ENCODE measurements at places on chromosomes 2 and 18.
A peak's percentile ranks its signal among the peaks of the same experiment; 100 is the strongest.

- DNase-seq: peak; percentile 34
These were observed 64.9 kb upstream of the ZCCHC2 start for GRCh38 chr18:62457877-62458276.

- DNase-seq: no peak
These were observed 22.5 kb downstream of the AQP12A start for GRCh38 chr2:240713928-240714746.

GRCh38 chr2:96913398-96914202 lies 43.7 kb upstream of the SEMA4C start:
- no peak for DNase-seq

GRCh38 chr2:75030218-75031009 lies 72.0 kb downstream of the POLE4 start:
- DNase-seq: no peak

GRCh38 chr2:59887366-59887765 lies 666.1 kb downstream of the BCL11A start:
- DNase-seq: no peak

GRCh38 chr2:215504547-215504946 lies 68.7 kb upstream of the FN1 start:
- no peak for DNase-seq

- no peak for DNase-seq
These were observed 91.9 kb upstream of the CAVIN2 start for GRCh38 chr2:191938779-191939178.

DNA sequence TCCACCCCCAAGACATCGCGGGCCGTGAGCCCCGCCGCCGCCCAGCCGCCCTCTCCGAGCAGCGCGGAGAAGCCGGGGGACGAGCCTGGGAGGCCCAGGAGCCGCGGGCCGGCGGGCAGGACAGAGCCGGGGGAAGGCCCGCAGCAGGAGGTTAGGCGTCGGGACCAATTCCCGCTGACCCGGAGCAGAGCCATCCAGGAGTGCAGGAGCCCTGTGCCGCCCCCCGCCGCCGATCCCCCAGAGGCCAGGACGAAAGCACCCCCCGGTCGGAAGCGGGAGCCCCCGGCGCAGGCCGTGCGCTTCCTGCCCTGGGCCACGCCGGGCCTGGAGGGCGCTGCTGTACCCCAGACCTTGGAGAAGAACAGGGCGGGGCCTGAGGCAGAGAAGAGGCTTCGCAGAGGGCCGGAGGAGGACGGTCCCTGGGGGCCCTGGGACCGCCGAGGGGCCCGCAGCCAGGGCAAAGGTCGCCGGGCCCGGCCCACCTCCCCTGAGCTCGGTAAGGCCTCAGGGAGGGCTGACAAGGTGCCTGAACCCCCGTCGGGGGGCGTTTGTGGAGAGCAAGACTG lies 14.2 kb downstream of the SPEG start:
- DNase-seq: no peak

GRCh38 chr18:2641638-2642037 lies 13.9 kb upstream of the SMCHD1 start:
- DNase-seq: no peak

- DNase-seq: no peak
These were observed 4.5 kb downstream of the GFPT1 start for GRCh38 chr2:69382547-69382946.

GRCh38 chr2:98514096-98514639 lies 69.5 kb downstream of the INPP4A start:
- DNase-seq: no peak

DNA sequence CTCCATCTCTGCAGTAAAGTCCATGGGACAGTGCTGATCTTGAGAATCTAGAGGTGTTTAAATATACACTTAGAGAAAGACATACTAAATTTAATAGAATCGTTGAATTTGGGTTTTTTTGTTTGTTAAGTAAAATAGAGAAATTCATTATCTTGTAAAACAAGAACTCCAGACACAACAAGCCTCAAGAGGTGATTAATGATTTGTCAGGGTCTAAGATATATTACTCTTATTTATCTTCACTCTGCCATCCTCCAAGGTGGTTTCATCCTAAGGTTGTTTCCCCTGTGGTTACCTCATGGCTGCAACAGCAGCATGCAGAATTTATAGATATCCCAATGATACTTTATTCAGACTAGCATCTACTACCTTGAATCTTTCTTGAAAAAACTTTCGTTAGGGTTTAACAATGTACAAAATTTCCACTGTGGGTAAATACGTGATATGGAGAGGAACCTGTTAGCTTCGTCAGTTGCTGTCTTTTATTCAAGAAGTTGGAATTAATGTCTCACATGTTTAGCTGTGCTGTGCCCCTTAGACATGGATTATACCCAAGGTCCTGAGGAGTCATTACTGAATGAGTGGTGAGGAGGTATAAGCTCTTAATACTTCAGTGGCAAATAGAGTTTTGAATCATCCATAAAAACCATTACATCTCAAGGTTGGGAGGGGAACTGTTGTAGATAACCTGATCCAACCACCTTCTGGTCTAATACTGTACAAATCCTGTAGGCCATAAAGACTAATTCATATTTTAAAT lies 128.0 kb downstream of the GPD2 start:
- DNase-seq: no peak

- no peak for DNase-seq
These were observed 10.2 kb downstream of the ADRA2B start for GRCh38 chr2:96105994-96106715.

- DNase-seq: no peak
These were observed 44.1 kb upstream of the CYRIA start for GRCh38 chr2:16709769-16710168.

- DNase-seq: no peak
These were observed 165.1 kb downstream of the DTNA start for GRCh38 chr18:34875150-34875549.

- DNase-seq: no peak
These were observed 3.3 kb downstream of the ARL5A start for GRCh38 chr2:151824886-151825285.

GRCh38 chr18:30927517-30928075 lies 114.9 kb downstream of the DSC3 start:
- no peak for DNase-seq

DNA sequence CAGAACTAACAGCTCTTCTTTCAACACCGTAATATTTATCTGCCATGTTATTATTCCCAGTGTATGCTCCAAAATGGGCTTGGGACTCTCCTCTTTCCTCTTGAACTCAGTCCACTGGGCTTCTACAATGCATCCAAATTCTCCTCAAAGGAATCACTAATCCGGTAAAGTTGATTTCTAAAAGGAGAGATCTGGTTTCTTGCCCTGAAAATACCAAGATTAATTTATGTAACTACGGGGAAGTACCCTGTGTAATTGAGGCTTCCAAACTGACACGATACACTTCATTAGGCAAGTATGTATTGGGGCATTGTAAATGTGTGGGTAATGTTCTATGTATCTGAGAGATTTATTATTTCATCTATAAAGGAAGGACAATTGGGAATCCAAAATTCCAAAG lies 5.7 kb downstream of the NCKAP5 start:
- DNase-seq: no peak

DNA sequence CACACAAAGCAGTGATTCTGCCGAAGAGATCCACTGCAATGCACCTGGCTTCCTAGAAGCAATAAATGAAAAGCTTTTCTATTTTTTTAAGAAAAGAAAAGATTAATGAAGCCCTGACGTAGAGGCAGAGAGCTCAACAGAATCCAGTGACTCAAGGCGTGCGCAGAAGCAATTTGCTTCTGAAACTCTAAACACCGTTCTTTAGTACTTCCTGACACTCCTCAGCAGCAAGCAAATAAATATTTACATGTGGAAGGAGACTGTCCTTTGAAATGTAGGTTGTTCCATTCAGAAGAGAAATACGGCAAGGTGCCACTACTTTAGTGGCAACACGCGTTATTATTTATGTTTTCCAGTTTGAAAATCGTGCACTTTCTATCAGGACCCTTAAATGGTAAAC lies 126.2 kb upstream of the ZNF516 start:
- DNase-seq: no peak

DNA sequence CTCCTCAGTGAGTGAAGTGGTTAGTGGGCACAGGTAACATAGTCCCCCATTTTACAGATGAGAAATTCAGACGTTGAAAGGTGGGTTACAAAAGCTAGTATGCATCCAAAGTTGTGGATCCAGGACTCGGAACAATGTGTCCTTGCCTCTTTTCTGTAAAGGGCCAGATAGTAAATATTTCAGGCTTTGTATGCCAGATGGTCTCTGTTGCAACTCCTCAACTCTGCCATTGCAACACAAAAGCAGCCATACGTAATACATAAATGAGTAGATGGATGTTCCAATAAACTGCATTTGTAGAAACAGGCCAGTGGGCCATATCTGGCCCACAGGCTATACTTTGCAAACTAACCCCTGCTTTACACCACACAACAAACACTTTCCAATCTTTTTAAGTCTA lies 166.6 kb upstream of the PKDCC start:
- DNase-seq: no peak

- DNase-seq: no peak
These were observed 19.2 kb upstream of the ASB1 start for GRCh38 chr2:238407566-238407965.

DNA sequence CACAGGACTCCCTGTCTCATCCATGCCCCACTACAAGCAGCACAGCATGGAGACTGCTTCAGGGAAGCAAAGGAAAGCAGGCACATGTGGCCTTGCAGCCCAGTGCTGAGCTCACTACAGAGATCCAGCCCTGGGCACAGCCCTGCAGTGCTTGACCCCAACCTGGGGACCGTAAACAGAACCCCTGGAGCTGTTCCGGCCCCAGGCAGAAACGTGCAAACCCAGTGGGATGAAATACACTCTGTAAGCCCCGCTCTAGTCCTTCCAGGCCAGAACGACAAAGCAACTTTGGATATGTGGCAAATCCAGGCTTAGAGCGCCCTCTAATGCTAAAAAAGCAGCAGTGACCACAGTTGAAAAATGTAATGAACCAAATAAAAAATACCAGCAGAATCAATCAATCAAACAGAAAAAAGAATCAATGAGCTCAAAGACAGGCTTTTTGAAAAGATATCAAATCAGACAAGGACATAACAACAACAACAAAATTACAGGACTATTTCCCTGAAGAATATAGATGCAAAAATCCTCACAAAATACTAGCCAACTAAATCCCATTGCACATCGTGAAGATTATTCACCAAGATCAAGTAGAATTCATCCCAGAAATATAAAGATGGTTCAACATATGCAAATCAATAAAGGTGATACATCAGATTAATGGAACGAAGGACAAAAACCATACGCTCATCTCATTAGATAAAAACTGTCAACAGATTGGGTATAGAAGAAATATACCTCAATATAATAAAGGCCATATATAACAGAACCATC lies 45.6 kb downstream of the ZNF519 start:
- peak; percentile 50 for DNase-seq

- no peak for DNase-seq
These were observed 488.6 kb upstream of the SMIM21 start for GRCh38 chr18:75915941-75916623.

DNA sequence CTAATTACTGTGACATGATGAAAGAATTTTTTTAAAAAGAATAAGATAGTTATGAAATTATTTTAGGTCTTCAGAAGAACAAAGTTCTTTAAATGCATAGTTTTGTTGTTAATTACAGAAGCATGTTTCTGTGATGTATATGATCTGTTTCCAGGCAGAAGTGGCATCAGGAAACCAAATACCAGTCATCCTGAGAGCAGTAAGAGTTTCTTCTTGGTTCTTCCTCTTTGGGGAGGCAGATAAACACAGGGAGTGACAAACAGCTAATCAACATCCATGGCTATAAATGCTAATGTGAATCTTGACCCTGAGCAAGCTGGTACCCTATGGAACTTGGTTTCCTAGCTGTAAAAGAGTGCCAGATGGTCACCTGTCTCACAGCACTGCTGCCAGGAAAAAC lies 29.2 kb downstream of the WIPF1 start:
- no peak for DNase-seq

DNA sequence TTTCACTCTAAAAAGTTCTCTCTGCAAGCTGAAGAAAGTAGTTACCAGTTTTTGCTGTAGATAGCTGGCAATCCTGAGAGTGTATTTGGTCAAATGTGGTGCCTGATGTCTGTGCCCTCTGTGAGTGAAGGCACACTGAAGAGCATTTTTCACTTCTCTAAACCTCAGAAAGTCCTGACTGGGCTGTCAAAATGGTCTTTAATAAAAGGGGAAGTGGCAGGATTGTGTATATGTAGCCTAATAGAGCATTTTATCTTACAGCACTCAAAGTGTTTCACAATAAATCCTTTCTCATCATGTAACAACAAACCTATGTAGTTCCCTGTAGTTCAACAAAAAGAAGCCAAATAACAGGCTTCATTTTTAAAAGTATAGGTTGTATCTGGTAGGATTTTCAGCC lies 1552.3 kb upstream of the SLC39A10 start:
- DNase-seq: no peak

GRCh38 chr2:213733893-213734292 lies 449.6 kb downstream of the SPAG16 start:
- DNase-seq: no peak

- no peak for DNase-seq
These were observed 324.1 kb upstream of the NT5C1B start for GRCh38 chr2:18913512-18913911.

- no peak for DNase-seq
These were observed 88.2 kb downstream of the NCOA1 start for GRCh38 chr2:24579053-24579803.

GRCh38 chr2:32742376-32742775 lies 114.5 kb downstream of the TTC27 start:
- no peak for DNase-seq

DNA sequence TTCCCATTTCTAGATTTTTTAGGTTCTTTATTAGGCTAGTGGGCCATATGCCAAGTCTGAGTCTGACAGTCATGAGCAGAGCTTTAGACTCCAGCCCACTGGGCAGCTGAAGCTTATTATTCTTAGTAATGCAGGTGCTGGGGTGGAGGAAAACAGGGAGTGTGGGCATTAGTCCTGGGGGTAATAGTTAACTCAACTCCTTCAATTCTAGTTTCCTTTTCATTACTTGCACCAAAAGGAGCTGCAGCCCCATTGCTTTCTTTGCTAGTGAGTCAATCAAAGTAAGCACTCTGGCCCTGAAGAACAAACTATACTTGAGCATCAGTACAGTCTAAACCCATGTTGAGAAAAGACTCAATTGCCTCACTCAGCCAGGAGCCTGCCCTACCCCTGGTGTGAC lies 35.5 kb downstream of the ICOS start:
- DNase-seq: no peak

- DNase-seq: no peak
These were observed 497.4 kb downstream of the CMPK2 start for GRCh38 chr2:6368281-6368680.
